ENCODE measurements at places on chromosomes 5 and 9.

DNA sequence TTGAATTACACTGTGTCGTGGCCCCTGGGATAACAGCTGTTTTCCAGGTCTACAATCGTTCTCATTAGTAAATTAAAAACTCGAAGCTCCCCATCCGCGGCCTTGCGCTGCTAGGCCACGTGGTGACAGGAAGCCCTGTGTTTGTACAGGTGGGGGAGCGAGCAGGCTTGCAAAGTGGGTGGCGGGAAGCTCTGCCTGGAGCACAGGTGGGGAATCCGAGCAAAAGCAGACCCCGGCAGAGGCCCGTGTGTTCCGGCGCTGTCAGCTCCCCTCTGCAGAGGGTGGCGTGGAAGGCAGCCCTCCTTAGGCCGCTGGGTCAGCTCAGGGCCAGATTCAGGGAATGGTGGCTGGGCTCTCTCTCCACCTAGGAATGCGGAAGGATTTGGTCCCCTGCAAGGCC is 59.5 kb upstream of the ERCC6L2 start:
- no peak for DNase-seq

GRCh38 chr5:140265845-140266244 is 37.1 kb downstream of the PFDN1 start:
- DNase-seq, result no peak

DNA sequence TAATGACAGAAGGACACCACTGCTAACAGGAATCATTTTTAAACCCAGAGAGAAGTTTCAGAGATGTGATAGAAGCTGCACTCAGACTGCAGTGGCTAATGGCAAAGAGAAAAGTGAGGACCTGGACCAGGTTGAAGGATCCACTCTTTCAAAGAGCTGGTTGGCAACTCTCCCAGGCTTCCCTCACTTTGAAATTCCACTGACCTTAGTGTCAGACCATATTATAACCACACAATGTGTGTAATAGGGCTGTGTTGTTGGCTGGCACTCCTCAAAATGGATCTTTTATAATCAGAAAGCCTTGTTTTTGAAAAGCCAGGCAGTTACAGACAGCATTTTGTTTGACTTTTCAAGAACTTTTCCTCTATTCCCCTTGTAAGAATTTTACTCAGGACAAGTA is 280.7 kb downstream of the PRELID2 start:
- DNase-seq, result no peak

DNA sequence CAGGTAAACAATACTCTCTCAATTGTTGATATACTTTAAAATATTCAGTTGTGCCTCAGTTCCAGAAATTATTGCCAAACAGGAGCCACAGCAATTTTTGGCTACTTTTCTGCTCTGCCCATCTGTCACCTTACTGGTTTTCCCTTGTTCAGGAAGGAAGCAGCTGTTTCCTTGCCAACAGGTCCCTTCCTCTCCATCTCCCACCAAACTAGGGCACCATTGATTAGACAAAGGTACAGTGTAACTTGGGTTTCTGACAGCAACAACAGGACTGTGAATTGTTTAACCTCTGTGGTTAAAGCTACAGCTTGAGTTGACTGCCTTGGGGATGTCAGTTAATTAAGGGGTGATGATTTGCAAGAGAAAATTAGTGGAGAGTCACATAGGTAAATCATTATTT is 76.9 kb downstream of the PIP5K1B start:
- DNase-seq, result no peak

- DNase-seq, result no peak
Measured at GRCh38 chr9:128127568-128127989, at the start of gene PTGES2. Gene PTGES2, minus strand, starts transcription at chr9:128127729. Its CDS starts 12 bp downstream, at chr9:128127717.
